ENCODE measurements at places on chromosomes 2 and 18.

- no peak for DNase-seq
Observed at GRCh38 chr2:225637259-225637658, 237.7 kb downstream of the NYAP2 start.

DNA sequence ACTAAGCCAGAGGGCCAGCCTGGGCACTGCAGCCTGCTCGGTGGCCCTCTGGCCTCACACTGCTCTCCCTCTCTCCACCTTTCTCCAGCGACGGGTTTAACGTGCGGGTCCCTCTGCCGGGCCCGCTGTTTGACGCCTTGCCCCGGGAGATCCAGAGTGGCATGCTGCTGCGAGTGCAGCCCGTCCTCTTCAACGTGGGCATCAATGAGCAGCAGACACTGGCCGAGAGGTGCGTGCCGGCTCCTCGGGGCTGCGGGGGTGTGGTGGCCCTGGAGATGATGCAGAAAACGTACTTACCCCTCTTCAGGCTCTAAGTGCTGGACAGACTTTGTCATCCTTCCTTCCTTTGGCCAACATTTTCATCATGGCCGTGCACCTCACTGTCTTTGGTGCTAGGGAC, 42.4 kb downstream of the COA5 start:
- no peak for DNase-seq

DNA sequence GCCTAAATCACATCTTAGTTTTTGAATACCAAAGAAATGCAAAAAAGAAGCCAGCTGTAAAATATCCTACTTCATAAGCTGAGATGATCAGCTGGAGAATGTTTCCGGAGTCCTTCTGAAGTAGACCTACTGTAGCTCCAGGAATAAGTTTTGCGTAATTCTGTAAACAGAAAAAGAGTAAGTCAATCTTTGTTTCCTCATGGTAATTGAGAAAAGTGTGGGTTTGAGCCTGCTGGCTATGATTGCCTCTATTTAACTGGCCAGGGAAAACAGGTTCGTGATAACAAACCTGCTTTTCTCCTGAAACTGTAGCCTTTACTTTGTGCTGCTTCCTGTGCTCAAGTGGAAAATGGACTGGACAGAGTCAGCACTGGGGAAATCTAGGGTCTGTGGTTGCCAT, 58.2 kb downstream of the ITGB6 start:
- DNase-seq = no peak

GRCh38 chr2:63926815-63927214, 85.1 kb downstream of the UGP2 start:
- no peak for DNase-seq

GRCh38 chr2:73078457-73079411, 7.2 kb upstream of the SFXN5 start:
- DNase-seq = no peak

DNA sequence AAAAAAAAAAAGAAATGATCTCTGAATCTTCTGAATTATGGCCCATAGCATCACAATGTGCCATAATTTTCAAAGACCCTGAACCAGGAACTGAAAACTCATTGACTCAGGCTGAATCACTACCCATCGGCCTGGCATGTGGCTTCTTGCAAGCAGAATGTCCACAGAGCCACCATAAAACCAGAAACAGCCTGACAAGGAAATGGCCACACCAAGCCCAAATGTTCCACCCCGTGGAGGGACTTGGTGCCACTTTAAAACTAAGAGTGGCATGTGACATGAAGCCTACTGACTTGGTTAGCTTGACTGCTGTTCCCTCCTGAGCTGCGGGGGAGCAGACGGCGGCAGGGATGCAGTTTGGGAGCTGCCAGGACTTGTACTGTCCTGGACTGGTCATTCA, 71.2 kb upstream of the RBM44 start:
- DNase-seq = no peak

DNA sequence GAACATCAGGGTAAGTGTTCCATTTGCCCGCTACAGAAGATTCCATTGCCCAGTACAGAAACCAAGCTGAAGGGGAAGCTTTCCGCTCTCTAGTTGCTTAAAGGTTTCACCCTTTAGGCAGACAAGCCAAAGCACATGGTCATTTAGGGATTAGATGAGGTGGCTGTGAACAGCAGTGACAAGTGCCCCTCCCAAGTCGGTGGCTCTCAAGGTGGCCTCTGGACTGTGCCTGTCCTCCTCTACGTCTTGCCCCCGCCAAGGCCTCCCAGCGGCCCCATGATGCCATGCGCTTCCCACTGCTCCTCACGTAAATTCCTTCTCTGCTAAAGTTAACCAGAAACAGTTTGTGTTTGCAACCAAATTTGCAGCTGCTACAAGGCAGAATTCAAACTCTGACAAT, 24.2 kb upstream of the PTPN4 start:
- peak; percentile 40 for DNase-seq

DNA sequence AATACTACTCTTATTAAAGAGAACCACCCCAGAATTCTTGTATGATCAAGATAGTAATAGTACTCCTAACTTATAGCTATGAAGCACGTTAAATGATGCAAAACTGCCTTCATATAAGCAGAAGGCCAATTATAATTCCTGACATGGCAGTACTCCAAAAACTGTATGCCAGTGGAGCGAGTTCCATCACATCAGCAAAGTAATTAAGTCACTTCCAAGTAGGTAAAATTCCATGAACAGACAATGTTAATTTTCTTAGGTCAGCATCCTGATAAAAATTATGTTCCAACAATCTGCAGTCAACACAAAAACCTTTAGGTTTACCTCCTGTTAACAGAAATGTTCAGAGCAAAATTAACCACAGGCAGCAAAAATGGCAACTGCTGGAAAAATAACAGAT, 136.7 kb downstream of the CDH2 start:
- no peak for DNase-seq

DNA sequence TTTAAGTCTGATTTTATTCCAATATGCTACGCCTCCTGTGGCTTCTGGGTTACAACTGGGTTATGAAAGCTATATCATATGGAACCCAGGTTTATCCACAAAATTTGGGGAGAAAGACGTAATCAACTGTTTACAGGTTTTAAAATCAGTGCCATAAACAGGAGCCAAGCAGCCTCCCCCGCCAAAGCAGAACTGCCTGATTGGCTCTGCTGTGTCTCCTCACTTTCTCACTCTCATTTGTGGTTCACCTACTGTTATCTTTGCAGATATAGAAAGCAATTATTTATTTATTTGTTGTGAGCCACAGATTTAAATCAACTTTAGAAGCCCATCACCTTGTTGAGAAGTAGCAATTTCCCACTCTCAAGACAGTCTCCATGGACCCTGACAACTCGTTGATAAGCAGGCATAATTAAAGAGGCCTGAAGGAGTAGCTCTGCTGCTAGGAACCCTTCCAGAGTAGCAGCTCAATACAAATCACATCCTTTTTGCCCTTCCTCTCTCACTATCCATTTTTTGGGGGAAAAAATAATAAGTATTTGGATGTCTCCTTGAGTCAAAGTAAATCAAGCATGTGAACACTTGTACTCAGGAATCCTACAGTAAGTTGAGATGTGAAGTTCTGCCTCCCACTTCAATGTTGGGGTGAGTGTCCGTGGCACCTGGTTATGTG, 191.0 kb upstream of the CCDC150 start:
- no peak for DNase-seq

DNA sequence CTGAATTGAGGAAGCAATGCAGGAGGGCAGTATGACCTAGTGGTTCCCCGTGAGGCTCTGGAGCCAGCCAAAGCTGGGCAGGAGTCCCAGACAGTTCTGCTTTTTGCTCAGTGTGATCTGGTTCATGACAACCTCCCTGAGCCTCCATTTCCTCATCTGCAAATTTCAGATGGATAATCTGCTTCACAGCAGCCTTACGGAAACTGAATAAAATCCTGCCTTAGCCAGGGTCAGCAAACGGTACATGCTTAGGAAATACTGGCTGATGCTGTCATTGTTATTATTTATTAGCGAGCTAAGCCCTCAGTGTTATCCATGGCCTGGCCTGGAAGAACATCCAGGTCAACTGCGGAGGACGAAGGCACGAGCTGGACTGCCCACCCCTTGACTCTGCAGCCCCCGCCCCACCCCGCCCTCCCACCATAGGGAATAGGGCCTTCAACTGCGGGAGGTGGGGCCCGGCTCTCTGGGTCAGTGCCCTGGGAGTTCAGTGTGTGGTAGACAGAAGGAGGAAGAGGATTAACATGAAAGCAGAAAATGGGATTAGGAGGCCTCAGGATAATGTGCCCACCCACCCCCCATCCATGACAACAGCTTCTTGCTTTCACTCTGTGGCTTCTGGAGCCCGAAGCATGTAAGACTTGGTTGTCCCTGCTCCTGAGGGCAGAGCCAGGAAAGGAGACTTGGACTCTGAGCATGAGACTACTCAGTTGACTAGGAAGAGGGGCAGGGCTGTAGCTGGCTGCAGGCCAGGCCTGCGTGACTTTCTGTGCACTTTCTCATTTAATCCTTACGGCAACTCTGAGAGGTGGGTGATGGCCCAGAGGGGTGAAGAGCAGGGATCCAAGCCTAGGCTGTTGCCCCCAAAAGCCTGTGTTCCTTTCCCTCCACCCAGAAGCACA, 13.1 kb downstream of the PKDCC start:
- no peak for DNase-seq

GRCh38 chr2:137133225-137133624, 367.9 kb downstream of the THSD7B start:
- DNase-seq = no peak

DNA sequence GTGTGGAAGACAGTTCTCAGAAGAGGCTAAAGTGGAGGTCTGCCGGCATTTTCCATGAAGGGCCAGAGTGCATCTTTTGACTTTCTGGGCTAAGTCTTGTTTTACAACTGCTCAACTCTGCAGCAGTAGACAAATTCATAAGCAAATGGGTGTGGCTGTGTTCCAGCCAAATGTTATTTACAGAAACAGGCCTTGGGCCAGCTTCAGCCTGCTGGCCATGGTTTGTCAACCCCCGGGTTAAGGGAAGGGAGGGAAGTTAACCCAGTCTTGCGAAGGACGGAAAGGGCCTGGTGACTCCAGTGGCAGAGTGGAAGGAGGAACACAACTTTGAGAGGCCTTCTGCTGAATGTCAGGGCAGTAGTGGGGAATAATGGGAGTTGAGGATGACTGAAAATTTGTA, 34.3 kb upstream of the NCKAP5 start:
- DNase-seq = no peak

- DNase-seq = no peak
Observed at GRCh38 chr2:58064086-58064485, 17.5 kb downstream of the VRK2 start.

- DNase-seq = no peak
Observed at GRCh38 chr2:8587251-8587791, 94.5 kb upstream of the ID2 start.

GRCh38 chr2:232478571-232479340, 8.9 kb downstream of the ECEL1 start:
- no peak for DNase-seq
